ENCODE measurements at places on chromosomes 16 and 17. TPM values are rescaled to one million over a fixed set of nuclear protein-coding genes. Genes with fewer than 3 reads are reported as not detected.

GRAPL gene
- 0.43 TPM for total RNA-seq

BAHCC1 gene
- 6.5 TPM for total RNA-seq

TEX2 gene
- total RNA-seq: 45.8 TPM

SLC6A4 gene
- total RNA-seq: not detected

CES5A gene
- total RNA-seq: not detected

GRCh38 chr16:53789137-53789536 is 85.2 kb downstream of the FTO start:
- DNase-seq: peak; percentile 76

DNA sequence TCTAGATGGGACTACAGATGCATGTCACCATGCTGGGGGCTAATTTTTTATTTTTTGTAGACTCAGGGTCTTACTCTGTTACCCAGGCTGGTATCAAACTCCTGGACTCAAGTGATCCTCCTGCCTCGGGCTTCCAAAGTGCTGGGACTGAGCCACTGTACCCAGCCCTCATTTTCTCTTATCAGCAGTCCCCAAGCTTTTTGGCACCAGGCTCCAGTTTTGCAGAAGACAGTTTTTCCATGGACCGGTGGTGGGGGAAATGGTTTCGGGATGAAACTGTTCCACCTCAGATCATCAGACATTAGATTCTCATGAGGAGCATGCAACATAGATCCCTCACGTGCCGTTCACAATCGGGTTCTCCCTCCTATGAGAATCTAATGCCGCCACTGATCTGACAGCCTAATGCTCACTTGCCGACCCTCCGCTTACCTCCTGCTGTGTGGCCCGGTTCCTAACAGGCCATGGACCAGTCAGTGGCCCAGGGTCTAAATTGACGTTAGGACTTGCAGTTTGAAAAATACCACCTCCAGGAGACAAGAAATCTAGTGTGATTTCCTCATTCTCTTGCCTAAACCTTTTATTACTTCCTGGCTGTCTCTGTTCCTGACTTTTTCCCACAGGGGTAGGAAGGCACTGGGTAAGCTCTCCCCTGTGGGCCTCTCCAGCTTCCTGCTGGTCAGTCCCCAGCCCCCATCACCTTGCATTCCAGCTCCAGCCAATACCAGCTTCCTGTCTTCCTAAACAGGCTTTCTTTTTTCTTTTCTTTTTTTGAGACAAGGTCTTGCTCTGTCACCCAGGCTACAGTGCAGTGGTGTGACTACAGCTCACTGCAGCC is 9.3 kb upstream of the CNP start:
- DNase-seq: peak; percentile 82

- no peak for DNase-seq
Measured at GRCh38 chr17:80836658-80836965, 155.0 kb upstream of the CHMP6 start.

DNA sequence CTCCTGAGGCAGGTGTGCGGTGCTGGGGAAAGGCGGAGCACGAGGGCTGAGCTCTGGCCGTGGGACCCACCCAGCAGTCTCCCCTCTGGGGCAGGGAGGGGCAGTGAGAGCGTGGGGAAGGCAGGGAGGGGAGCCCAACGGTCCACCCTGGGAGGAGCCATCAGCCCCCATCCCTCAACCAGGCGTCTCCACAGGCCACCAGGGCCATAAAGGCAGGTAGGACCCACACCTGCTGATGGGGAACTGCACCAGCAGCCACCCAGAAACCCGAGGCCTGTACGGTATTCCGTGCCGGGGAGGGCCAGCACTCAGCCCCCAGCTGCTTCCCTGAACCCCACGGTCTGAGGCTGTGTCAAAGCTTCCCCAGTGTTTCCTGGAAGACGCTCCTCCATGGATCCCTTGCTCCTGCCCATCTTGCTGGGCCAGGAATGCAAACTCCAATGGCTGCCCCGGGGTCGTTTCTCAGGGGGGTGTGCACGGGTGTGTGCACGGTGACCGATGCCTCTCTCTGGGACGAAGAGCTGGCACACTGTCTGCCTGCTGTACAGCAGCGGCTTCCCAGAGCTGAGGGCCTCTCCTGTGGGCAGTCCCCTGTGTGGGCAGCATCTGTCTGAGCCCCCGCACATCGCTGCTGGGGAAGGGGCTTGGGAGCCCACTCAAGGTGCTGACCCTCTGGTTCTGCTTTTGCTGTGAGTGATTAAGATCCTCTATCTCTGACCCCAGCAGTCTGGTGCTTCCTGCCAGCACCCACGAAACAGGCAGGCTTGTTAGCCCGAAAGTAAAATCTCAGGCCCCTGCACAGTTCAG is 17.2 kb upstream of the METRNL start:
- DNase-seq: no peak

DNA sequence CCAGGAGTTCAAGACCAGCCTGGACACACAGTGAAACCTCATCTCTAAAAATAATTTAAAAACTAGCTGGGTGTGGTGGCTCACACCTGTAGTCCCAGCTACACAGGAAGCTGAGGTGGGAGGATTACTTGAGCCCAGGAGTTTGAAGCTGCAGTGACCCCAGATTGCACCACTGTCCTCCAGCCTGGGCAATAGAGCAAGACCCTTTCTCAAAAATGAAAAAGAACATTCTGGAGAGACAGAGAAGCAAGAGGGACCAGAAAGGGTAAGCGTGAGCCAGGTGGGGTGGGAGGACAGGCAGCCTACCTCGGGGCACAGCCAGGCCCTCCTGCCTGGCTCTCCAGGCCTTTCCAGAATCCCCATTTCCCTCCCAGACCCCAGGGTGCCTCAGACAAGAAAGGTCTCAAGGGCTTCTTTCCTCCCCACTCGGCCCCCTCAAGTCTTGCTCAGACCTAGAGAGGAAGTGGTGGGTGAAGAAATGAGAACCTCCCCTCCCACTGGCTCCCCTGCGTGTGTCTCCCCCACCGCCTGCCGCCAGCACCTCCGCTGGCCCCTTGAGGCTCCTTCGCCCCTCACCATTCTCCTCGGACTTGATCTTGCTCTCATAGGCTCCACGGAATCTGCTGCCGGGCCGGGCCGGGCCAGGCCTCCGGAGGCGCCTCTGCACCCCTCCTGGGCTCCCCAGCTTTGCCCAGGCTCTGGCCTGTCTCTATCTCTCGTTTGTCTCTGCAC is 503 bp downstream of the C16orf54 start:
- DNase-seq: no peak

GRCh38 chr17:38420518-38420917 is 7.7 kb upstream of the ARHGAP23 start:
- DNase-seq: no peak

DNA sequence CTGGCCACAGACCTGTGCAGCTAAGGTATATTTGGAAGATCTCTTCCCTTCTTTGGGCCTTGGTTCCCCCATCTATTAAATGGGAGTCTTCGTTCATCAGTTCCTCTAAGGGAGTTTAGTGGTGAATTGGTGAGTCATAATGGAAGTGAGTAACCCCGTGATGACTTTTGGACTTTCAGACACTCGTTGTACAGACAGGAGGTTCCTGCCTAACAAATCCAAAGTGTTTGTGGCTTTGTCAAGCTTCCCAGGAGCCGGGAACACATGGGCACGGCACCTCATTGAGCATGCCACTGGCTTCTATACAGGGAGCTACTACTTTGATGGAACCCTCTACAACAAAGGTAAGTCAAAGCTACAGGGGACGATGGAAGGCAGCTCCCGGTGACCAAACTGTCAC is 40.4 kb downstream of the WSCD1 start:
- DNase-seq: no peak

DNA sequence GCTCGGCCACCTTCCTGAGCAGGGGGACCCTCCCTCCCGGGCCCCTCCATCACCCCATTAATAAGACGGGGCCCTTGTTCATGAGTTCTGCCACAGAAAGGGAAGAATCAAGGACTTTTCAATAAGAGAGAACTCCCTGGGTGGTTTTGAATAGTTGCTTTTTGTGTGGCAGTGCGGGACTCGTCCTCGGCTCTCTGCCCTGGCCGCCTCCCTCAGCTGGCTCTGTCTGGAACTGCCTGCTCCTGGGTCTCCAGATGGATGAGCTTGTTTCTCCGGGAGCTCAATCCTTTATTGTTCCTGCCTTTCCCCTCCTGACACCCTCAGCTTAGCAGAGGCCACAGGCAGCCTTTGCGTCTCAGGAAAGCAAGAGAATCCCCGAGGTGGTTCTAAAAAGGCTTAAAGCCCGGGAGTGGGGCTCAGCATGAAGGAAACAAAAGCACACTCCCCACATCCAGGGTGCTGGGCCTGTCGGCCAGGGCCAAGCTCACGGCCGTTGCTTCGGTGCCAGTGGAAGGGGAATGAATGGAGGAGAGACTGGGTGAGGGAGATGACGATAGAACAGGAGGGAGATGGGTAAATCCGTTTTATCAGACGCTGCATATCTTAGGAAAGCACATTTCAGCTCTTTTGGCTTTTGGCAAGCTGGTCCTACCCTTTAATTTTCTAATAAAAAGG is 60.2 kb downstream of the RAI1 start:
- no peak for DNase-seq

GRCh38 chr16:87733190-87733589 is 32.6 kb downstream of the KLHDC4 start:
- no peak for DNase-seq

Data from fibroblast of villous mesenchyme (primary cell).